ENCODE measurements at places on chromosomes 2 and 18.

DNA sequence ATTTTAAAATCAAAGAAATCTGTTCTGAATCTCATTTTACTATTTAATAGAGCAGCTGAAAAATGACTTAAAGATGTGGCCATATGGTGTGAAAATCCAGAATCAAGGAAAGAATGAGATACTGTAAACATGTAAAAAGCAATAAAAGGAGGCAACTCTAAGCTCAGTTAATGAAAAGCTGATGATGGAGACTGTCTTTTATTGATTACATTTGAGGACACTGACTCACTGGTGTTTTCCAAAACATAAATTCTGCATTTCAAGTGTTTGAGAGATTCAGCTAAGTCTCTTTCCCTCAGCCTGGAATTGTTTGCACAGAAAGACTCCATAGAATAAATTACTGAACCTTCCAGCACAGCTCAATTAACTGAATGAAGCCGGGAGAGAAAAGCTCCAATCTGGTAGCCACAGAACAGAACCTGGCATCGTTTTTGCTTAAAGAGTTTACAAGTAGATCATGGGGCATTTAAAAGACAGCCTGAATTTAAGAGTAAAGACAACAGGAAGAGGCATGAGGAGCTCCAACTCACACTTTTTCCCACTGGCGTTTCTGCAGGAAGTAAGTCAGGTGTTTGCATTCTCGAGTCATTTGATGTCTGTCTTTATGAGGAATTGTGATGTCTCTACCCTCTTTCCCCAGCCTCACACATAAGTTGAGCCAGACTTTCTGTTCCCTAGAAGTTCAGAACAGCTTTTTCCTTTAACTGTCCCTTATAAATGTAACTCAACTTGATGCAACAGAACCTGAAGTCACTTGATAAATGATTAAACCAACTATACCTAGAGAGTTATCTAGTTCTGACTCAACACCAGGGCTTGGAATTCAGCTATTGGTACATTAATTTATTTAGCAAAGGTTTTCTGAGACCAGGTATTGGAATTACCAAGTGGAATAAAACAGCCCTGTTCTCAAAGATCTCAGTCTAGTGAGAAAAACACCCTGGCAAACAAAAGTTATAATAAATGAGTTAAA, 53.3 kb downstream of the FTCDNL1 start:
- DNase-seq = no peak

DNA sequence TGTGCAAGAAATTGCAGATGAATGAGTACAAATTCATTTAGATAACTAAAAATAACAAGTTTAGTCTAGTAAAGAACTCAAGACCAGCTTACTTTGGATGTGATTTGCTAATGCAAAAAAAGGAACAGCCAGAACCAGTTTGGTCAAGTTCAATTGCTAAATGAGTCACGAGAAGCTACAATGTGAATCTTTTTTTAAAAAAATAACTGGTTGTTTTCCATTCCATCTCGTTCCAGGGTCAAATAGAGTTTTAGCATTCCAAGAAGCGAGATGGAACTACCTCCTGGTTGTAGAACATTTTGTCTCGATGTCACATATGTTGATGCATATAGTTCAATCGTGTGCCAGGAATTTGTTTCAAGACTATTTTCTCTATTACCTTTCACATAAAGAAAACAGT, 65.0 kb upstream of the IKZF2 start:
- DNase-seq = no peak

DNA sequence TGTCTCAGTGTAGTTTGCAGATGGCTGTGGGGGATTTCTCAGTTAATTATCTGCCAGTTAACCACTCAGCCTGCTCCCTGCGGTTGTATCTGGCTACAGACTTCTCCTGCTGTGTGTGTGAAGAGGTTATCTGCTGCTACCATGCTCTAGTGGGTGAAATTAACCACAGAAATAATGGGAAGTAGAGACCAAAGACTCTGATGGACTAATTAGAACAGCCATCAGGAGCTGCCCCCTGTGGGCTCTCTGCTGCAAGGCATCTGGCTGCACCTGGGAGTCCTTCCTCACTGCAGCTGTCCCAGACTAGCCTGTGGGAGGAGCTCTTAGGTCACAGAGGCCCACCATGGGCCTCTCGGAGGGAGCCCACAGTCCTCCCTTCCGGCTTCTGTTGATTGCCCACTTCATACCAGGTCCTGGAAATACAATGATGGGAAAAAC, 66.6 kb downstream of the CTIF start:
- no peak for DNase-seq

DNA sequence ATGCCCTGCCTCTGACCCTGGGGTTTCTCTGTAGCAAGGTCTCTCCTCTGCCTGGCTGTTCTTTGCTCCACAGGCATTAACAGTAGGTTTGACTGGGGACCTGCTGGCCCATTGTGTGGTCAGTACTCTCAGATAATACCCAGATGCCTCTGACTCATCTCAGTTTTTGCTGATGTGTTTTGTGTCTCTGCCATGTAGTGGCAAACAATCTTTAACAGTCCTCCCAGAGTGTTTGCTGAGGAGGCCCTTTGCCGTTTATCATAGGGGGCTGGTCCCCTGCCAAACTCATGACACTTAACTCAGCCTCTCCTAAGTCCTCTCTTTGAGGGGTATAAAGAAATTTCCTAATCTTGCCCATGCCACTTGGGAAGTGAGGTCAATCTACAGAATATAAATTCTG, 793.7 kb upstream of the FANCL start:
- DNase-seq = no peak

DNA sequence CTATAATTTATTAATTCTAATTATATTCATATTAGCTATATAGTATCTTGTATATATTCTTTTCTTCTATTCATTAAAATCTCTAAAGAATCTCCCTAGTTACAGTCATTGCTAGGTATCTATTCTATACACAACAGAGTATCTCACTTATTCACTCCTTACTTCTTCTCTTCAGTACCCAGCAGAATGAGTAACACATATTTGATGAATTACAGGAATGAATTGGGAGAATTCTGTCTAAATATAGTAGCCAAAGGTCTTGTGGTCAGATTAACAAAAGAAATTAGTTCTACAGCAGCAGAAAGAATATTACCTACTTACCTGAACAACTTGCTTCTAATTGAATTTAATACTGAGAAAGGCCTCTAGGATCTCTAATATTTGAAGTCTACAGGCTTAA, 758.0 kb upstream of the ZEB2 start:
- DNase-seq = no peak

DNA sequence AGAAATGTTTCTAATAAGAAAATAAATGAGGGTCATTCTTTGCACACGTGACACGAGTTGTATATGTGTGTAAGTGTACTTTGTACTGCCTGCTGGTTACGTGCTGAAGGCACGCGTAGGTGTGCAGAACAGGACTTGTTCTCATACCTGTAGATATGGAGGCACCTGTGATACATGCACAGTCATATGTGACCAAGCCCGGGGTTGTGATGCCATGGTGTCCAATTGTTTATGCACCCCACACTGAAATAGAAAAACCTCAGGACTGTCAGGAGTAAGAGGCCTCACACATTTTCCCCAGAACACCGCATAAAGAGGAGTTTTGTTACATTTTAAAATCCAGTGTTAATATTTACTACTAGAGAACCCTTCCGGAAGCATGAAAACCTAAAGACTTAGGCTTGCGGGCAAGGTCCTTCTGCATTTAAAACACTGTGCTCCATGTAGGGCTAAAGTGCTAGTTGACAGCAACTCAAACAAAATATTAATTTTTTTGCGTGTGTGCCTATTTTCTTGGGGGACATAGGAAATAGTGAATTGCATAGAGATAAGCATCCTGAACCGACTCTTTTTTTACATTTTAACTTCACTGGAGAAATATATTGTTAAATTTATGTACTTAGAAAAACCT, 9.3 kb downstream of the TSHZ1 start:
- no peak for DNase-seq

DNA sequence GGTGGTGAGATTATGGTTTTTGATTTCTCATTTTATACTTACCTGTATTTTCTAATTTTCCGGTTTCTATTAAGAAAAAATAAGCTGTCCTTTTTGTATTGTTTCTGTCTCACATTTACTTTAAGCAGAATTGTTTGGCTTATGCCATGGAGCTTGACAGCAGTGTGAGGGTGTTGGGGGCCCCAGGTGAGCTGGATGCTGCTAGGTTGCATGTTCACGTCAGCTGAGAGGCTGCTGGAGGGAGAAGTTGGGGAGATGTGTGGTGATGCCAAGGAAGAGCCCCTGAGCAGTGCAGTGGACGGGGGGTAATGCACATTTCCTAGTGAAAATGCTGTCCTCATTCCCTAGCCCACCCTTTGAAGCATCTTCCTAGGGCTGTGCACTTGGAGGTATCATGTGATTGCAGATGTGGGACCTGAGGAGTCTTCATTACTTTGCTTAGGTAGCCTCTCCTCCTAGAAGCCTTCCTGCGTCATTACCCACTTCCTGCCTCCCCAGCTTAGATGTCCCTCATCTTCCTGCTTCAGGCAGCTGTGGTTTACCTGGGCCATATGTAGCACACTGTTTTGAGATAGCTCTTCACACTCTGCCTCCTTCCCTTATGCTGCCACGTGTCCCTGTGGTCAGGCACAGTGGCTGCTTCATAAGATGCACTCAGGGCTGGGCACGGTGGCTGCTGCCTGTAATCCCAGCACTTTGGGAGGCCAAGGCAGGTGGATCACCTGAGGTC, 16.2 kb downstream of the ATG16L1 start:
- DNase-seq = peak; percentile 65

DNA sequence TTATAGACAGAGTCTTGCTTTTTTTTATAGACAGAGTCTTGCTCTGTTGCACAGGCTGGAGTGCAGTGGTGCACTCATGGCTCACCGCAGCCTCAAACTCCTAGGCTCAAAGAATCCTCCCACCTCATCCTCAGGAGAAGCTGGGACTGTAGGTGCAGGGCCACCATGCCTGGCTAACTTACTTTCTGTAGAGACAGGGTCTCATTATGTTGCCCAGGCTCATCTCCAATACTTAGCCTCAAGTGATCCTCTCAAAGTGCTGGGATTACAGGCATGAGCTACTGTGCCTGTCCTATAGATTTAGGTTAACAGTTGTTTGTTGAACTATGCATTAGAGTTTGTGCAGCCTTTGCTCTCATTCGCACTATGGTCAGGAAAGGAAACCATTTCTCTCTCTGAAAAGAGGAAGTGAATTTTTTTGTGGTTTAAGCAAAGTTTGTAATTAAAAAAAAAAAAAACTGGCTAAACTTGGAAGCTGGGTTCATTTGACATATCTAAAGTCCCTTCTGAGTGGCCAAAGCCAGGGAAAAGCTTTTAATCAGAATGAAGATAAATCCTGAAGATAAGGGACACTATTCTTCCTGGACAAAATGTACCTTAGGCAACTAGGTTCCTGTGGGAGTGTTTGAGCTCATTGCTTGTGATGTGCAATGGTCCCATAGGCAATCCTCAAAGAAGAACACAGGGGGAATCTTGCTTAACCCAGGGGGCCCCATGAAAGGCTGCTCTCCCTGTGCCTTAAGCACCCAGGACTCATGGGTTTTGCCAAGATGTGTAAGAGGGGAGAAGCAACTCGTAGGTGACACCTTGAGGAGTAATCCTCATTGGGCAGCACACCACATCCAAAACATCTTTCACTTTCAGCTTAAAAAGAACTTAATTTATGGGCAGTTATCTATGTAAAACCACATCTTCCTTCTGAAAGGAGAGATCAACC, 201.7 kb downstream of the MREG start:
- DNase-seq = no peak

GRCh38 chr18:41058351-41059125, 896.5 kb upstream of the PIK3C3 start:
- DNase-seq = no peak

DNA sequence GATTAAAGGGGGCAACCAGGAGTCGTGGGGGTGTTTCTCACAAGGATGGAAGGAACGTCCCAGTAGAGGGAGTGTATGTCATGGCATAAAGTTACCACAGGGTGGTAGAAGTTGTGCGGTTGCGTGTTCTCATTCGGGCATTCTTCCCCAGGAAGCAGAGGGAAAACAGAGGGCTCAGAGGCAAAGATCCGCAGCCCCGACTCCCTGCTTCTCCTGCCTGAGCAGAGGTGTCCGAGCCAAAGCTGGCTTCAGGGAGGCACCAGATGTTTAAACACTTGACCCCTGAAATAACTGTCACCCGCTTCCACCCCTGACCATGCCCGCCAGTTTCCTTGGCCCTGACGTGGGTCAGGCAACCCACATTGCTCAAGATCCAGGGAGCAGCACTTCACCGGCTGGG, 83.7 kb downstream of the EN1 start:
- no peak for DNase-seq

DNA sequence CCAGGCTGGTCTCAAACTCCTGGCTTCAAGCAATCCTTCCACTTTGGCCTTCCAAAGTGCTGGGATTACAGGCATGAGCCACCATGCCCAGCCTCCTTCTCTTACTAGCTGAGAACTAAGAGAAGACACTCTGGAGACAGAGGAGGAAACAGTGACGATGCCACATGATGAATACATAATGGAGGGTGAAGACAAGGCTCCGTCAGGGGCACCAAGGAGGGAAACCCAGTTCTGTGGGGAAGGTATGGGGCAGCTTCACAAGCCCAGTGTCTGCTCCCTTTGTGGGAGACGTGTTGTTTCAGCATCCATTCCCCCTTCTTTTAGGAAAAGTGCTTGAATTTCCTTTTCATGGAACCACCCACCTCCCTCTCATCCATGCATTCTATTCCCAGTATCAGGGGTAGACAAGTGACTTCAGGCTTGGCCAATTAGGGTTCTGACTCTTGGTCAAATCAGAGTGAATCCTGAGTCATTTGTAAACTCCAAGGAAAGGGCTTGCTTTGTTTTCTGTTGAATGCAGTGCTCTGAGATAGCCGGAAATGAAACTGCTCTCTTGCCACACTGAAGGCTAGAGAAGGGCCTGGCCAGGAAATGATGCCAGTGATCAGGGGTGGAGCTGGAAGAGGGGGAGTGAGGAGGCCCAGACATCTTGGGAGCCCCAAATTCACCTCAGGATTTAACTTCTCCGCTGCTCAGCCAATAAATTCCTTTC, 23.7 kb downstream of the TMEM127 start:
- DNase-seq = peak; percentile 10

DNA sequence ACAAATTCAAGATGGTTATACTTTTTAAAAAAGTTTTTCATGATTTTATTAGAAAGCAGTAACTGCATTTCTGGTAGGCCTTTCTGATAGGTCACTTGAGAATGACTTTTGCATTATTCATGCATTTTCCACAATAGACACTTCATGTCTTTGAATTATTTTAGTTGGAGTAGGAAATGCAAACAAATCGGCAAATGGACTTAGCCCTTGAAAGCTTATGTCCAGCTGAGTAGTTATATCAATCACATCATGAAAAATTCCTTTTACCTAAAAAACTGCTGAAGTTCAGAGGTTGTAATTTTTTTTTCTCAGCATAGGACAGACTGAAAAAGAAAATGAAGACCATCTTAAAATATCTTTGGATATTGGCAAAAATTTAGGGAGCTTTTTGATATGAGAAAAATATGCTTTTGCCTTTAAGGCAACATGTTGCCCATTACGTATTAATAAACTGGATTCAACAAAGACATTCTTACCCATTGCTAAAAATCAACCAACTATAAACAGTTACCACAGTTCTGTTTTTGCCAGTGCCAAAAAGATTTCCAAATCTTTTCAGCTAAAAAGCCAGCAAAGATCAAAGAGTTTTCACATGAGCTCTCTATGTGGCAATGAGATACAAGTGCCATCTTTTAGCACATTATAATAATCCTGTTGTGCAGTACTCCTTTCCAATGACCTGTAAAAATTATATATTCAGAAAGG, 45.5 kb upstream of the FRZB start:
- DNase-seq = no peak

GRCh38 chr18:75828379-75828778, 400.9 kb upstream of the SMIM21 start:
- no peak for DNase-seq

- DNase-seq = no peak
Measured at GRCh38 chr2:23718931-23719700, 207.8 kb downstream of the ATAD2B start.

GRCh38 chr2:54207666-54208195, 48.3 kb downstream of the TSPYL6 start:
- no peak for DNase-seq

Data from effector CD8-positive, alpha-beta T cell (primary cell).